Activated CD4-positive, CD25-positive, alpha-beta regulatory T cell (primary cell): ENCODE measurements at places on chromosomes 2 and 18.

DNA sequence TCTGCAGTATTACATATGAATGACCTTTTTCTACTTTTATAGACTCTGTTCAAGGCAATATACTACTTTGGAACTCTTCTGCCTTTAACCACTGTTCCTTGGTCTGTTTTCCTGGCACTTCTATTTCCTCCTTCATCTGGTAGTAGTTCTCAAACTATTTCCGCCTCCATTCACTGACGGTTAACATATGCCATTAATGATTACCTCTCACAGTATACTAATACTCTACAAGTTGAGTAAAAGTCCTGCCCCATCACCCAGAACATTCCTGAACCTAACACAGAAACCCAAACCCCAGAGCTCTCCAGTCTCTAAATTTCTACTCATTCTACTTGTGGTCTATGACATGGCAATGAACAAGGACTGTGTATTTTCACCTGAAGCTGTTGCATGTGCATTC, 4.5 kb downstream of the GFPT1 start:
- DNase-seq = no peak

GRCh38 chr2:225742487-225742886, 343.0 kb downstream of the NYAP2 start:
- no peak for DNase-seq

DNA sequence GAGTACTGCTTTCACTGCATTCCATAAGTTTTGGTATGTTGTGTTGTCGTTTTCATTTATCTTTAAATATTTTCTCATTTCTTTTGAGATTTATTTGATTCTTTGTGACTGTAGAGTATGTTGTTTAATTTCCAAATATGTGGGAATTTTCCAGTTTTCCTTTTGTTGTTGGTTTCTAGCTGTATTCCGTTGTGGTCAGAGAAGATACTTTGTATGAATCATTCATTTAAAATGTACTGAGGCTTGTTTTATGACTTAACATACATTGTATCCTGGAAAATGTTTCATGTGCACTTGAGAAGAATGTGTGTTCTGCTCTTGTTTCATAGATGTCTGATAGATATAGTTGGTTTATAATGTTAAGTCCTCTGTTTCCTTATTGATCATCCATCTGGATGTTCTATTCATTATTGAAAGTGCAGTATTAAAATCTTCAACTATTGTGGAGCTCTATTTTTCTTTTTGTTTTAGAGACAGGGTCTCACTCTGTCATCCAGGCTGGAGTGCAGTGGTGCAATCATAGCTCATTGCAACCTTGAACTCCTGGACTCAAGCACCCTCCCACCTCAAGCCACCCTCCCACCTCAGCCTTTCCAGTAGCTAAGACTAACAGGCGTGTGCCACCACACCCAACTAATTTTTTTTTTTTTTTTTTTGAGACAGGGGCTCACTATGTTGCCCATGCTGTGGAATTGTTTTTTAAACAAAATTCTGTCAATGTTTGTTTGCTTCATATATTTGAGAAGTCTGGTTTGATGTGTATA, 96.8 kb downstream of the TAF4B start:
- DNase-seq = no peak

DNA sequence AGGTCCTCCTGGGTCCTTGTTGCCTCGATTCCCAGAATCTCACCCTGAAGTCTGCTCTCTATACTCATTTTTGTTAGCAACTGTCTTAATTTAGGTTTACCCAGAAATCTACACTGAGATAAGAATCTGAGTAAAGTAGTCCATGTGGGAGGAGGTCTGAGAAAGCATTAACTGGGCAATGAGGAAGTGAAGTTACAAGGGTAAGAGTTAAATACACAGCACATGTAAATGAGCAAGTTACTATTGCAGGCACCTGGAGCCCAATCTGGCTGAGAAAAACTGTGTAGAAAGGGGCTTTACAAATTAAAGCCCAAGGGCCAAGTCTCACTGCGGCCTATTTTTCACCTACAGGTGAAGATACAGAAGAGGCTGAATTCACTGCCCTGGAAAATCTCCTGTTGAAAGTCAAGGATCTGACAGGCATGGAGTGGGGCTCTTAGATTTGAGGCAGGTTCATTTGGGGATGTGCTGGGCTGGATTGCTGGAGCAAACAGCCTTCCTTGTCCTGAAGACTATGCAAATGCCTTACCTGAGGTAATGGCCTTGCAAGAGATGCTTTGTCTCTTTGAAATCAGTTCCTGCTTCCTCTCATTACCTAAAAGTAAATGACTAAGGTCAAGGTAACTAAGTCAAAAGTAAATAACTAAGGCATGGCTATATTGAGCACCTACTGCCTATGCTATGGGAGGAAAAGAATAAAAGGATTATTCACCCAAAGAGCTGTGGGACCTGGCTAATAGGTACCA, 84.4 kb upstream of the DYNAP start:
- no peak for DNase-seq

DNA sequence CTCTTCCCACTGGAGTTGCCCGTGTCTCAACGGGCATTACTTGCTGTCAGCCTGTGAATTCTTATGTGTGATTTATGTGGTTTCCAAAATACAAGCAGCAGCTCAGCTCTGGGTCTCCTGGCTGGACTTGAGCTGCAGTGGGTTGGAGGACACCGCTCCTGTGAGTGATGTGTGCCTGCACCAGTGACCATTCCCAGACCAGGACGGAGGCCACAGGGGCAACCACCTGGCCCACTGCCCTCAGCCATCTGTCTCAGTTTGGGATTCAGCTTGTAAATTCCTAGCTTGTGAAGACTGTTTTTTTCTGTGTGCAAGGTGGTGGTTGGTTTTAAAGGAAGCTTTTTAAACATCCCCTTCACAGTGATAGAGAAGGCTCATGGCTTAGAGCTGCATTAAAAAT, 261.0 kb downstream of the BCL2 start:
- no peak for DNase-seq
